ENCODE measurements at places on chromosomes 2 and 18.

- peak; percentile 77 for DNase-seq
These were observed 491 bp downstream of the L3MBTL4 start for GRCh38 chr18:6414118-6414722.

DNA sequence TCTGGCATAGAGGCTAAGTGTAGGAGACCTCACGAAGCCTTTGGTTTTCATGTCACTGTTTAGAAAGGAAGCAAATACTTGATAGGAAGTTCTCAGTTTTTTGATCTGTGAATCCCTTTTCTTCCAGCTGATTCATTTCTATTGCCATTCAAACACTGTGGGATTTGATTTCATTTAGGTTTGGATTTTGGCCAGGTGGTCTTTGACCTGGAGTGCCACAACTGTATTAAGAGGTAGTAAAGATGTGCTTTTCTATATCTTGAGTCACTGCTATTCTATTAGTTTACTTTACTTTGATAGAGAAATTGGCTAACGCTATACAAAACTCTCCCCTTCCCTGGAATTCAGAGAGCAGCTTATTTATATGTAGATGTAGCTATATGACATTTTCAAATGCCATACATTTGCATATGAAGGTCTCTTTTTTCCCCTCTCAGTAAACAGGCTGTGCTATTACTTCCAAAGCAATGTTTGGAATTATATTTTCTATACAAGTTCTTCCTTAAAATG, 132.4 kb upstream of the CAVIN2 start:
- DNase-seq: no peak

GRCh38 chr2:190635781-190636180, 13.1 kb upstream of the NAB1 start:
- no peak for DNase-seq

GRCh38 chr2:168311261-168311910, 64.0 kb upstream of the STK39 start:
- no peak for DNase-seq

- DNase-seq: no peak
These were observed 43.0 kb downstream of the SLC4A3 start for GRCh38 chr2:219670386-219670785.

DNA sequence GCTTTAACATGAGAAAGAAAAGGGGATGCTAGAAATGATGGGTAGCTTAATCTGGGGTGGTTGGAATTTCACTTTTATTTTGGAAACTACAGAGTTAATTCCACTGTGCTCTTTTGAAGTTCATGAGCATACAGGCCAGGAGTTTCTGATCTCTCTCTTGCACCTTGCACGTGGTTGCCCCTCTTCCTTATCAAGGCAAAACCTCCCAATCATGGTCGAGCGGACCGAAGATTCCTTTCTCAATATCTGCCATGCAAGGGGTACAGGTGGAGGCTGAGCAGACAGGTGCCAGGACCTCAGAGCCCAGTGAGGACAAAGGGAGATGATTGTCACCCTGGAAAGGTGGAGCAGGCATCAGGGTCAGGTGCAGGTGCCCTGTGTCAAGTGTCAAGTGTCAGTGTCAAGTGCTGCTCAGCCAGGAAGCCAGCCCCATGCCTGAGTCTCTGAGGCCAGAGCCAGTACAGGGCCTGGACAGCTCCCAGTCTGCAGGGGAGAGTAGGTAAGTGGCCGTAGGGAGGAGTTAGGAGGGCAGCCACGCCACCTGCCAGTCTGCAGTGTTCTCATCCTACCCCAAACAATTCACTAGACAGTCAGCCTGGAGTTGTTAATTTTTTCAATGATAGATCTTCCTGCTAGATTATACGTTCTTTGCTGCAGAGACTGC, 42.2 kb downstream of the LPIN1 start:
- DNase-seq: peak; percentile 36

- no peak for DNase-seq
These were observed 84.5 kb upstream of the MCFD2 start for GRCh38 chr2:46999857-47000678.

DNA sequence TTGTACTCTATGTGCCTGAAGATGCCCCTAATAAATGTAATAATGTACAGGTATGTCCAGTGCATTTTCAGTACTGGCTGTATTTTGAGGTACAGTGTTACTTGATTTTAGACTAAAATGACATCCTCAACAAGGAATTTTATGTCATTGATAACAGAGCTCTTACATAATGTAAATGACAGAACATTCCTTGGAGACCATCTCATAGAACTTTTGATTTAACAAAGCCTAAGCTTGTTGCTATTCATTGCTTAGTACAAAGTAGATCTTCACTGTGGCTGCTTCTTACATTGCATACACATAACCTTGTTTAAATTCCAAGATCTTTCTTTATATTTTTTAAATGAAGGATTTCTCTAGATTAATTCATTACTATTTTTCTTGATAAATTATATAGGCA, 24.1 kb downstream of the DYNC1I2 start:
- DNase-seq: no peak

DNA sequence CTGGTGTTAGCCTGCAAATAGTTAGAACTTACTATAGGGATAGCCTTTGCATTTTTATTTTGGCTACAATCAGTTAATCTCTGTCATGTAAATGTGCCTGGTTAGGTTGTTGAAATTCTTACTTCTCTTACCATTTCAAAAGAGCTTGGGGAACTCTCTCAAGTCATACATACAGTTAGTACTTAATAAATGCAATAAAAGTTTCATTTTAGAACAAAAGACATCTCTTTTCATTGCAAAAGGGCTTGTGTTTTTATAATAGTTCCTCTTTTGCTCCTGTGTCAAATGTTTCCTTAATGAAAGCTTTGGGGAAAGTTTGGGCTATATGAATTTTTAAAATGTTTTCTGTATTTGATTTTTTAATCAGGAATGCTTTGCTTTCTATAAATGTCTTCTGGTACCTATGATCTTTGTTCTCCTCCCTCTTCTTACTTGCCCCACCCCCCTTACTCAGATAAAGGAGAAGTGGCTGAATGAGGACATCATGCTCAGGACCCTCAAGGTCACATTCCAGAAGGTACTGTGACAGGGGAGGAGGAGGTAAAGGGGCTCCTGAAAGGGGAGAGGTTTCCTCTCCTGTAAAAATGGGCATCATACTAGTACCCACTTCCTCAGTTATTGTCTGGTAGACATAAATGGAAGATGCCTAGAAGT, 13.6 kb downstream of the PTPN18 start:
- DNase-seq: no peak

DNA sequence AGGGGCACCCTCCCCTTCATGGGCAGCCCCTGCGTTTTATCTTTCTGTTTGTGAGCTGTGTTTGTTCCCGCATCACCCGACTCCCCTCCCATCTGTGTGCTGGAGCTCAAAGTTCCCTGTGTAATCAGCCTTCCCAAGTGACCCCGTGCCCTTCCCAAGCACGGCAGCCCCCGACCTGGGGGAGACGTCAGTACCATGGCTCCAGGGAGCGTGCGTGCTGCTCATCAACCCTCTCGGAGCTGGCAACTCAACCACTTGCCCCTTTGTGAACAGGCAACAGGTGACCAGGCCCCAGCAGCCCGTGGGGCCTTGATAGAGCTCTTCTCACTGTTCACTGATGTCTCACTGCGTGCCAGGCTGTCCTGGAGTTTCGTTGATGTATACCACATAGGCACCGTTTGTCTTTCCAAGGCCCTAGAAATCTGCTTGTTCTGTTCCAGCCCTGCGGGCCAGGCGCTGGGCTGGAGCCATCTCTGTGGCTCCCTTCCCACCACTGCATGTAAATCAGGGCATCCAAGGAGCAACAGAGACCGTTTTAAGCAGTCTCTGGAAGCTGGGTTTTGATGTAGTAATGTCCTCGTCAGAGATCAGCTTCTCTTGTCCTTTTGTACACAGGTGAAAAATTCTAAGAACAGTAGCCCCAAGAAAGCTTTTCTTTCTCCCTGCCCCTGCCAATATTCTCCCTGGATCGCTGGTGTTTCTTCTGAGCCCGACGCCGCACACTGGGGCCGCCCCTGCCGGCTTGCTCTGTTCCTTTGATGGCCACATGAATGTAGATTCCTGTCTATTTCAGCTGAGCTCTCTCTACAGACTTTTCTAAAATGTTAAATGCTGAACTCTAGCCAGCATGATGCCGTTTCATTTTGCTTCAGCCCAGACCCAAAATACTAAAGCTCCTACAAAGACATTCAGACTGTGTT, 107.0 kb upstream of the PTPRM start:
- DNase-seq: no peak

DNA sequence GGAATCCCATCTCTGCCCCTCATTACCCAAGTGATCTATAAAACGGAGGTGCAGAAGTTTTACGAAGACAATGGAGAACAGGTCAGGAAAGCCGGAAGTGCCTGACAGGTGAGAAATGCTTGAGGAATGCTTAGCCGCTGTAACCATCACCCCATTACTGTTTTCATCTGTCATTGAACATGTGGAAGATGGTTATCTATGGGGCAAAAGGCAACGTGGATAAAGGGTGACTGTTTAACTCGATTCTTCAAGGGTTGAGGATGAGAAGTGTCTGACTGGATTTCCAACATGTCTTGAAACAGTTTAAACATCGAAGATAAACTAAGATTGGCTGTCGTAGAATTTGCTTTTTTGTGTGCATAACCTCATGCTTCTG, 17.3 kb downstream of the HK2 start:
- DNase-seq: no peak

GRCh38 chr2:63763391-63763941, 78.2 kb upstream of the UGP2 start:
- DNase-seq: no peak

- DNase-seq: no peak
These were observed 1488.0 kb upstream of the CELF4 start for GRCh38 chr18:39053571-39053970.

DNA sequence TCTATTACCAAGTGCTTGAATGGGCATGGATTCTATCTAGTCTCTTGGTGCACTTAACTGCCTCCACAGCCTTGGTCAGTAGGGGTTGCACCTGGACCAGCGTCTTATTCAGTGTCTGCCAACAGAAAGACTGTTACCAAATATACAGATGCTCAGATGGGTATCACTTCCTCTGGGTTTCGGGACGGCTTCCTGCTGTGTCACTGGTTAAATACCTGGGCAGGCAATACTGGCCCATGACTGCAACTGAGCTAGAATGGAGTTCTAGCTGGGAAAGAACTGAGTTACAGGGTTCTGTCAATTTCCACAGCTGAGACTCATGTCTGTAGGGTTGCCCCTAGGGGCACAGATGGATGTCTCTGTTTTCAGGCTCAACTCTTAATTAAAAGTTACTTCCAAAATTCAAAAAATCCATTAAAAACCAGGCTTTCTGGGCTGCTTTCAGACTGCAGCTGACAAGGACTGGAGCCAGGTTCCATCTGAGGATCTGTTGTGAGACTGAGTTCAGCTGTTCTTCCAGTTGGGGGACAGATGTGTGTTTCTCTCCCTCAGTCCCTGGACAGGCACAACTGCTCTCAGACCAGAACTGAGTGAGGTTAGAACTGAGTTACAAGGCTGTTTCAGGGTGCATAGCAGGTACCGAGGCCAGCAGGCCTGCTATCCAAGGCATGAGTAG, 789.6 kb upstream of the SLC8A1 start:
- DNase-seq: no peak

DNA sequence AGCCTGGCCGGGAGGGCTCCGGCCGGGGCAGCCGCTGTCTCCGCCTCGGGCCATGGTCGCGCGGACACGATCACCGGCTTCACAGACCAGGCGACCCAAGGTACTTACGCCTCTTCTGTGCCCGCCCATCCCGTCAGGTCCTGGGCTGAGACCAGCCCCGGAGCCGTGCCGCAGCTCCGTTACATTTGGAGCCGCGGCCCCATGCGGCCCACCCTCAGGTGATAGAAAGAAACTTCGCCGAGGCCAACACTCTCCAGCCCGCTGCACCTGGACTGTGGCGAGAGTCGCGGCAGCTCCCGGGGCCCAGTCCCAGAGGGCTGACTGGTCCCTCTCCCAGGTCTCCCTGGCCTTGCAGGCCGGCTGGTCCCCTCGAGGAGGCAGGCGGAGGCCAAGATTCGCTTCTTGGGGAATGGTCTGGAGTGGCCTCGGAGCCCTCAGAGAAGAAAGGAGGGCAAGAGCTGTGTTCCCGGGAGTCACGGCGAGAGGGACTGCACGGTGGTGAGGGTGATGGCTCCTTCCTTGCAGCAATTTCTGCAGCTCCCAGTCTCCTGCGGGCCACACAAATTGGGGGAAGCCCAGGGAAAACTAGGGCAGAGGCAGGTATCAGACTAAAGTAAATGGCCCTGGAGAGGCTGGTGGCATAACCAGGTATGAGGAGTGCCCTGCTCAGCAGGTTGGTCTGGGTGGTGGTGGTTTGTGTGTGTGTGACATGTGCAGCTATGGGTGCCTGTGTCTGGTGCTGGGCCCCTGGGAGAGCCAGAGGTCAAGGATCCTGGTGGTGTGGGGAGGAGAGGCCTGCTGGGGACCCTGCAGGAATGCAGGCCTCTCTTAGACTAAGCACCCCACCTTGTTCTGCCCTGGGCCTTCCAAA, 822 bp downstream of the GDF7 start:
- DNase-seq: no peak

- no peak for DNase-seq
These were observed 267.3 kb downstream of the MTX2 start for GRCh38 chr2:176536439-176537133.

DNA sequence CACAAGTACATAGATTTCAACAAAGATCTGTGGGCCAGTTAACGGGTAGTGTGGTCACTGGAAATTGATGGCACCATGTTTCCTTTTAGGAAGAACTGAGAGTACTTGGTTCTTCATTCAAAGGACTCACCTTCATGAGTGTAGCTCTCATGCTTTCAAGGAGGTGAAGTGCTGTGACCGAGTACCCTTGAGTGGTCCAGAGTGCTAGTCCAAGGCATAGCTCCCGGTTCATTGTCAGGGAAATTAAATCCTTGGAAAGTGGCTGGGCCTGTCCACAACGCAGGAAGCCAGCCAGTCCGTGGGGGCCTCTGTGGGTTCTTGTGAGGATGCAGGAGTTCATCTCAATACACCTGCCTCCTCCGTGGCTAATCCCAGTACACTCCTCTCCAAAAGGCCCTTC, 295.1 kb downstream of the GALR1 start:
- no peak for DNase-seq

- DNase-seq: no peak
These were observed 30.1 kb downstream of the HRH4 start for GRCh38 chr18:24490539-24490938.

DNA sequence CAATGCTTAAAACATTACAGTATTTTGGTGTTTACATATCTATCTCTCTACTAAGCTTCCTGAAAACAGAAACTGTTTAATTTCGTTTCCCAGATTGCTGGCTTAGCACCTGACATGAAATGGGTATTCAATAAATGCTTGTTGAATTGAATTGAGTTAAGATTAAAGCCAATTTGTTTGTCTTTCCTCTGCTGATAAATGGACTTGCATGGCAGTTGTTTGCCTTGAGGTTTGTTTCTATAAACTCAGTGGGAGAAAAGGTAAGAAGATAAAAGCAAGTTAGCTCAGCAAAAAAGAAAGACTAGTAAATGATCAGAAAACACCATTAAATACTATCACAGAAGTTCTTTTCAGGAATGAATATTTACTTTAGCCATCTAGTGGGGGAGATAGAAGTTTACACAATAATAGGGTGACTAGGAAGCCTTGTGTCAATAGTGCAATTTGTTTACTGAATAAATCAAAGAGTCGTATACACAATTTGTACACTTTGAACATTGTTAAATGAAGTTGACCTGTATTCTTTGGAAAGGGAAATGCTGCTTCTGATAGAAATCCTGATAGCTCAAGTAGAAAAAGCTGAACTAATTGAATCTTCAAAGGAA, 754.5 kb upstream of the FAM98A start:
- DNase-seq: no peak

Data from coronary artery (tissue), 2 donors.